ENCODE measurements at places on chromosomes 6 and 20. TPM values are rescaled to one million over a fixed set of nuclear protein-coding genes. Genes with fewer than 3 reads are reported as not detected.

Gene FLRT3
- polyA plus RNA-seq: 11.1 TPM

DNA sequence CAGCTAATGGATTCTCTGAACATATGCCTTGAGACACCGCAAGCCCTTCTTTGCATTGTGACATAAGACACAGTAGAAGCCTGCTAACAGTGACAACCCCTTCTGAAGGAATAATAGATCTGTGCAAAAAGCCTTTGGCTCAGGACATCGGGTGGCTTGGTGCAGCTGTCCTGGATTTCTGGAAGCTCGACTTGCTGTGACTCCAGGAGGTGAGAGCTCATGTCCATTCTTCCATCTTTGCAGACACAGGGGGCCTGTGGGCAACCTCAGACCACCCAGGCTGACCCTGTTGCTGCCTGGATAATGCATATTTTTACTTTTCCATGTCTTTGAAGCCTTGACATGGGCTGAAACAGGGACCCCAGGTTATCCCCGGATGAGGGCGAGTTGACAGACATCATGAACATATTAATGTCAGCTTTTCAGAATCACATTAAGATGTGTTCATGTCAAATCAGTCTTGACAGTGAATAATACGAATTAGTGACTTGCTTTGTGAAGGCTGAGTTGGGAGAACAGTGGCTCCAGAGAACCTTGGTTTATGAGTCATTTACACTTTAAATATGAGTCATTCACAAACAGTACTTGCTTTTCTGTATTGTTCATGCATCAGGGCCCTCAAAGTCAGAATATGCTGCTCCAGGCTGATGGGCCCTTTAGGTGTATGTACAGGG, 66.8 kb upstream of the IYD start:
- DNase-seq: no peak

DNA sequence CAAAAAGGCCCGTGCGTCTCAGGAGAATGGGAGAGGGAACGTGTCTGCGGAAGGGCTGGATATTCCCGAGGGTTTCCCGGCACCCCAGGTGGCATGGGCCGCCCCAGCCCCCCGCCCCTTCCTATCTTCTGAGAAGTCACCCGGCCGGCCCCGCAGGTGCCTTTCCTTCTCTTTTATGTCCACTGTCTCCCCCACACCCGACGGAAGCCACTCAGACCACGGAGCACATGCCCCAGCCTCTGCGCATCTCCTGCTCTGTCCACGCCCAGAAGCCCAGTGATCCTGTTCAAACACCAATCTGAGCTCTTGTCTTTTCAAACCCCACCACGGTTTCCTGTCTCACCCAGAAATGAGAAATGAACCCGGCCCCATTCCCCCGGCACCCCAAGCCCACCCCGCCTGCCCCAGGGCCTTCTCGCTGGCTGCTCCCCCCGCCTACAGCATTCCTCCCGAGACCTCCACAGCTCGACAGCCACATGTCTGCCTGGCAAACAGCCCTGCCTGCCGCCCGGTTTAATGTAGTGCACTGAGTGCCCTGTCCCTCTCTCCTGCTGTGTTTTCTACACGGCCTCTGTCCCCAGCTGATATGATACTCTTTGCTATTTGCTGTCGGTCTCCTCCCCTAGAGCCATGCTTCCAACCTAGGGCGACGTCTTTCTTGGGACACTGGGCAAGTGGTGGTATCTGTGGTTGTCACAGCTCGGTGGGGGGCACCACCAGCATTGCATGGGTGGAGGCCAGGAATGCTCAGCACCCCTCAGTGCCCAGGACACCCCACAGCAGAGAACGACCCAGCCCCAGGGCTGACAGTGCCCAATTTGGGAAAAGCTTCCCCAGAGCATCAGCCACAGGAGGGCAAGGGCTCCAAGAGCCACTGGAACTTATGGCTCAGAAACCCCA, 182.7 kb downstream of the TAF4 start:
- DNase-seq: no peak

- no peak for DNase-seq
Observed at GRCh38 chr20:1621316-1621715, 1.5 kb upstream of the SIRPB1 start.

Gene C20orf173
- polyA plus RNA-seq: not detected
